Stimulated activated CD4-positive, alpha-beta T cell treated with anti-CD3 and anti-CD28 coated beads, Interleukin-1b, Interleukin-23, amount 100 ng/mL, for 48 hours (primary cell): ENCODE measurements at places on chromosomes 3 and 15.

DNA sequence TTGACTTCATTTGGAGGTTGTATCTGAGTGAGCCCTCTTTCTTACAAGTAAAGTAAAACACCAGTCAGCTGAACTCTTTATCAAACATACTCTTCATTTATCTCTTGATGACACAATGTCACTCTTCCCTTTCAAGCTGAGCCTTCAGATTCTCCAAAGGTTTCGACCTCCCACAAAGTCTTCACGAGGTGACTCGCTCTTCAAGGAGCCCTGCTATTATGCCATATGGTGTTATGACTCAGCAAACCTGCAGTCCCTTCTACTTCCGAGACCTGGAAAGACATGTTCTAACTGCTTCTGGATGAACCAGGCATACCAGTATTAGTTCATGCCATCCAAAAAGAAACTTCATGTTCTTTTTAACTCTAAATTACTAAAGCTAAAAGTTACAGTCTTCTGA, 23.1 kb downstream of the AADAC start:
- no peak for DNase-seq

DNA sequence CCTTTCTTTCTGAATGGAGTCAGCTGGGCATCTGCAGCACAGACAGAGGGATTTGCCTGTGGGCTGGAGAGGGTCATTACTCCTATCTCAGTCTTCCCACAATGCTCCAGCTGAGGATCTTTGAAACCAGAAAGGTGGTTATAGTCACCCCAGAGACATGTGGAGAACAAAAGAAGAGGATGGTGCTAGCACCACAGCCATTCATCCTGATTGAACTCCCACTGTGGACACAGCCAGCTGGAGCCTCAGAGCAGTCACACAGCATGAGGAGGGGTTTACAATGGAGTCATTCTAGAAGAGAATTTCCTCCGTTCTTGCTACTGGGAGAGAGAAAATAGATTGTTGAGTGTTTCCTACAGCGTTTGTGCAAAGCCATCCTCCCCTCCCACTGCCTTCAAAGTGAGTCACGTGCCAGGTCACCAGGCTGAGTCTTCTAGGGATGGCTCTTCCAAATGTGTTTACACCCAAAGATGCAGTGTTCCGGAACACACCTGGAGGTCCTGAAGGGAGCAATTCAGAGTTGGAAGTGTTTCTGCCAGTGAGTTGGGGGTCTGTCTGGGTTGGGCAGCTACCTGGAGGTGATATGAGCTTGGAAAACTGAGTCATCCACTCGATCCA, 18.9 kb upstream of the GREM1 start:
- no peak for DNase-seq

DNA sequence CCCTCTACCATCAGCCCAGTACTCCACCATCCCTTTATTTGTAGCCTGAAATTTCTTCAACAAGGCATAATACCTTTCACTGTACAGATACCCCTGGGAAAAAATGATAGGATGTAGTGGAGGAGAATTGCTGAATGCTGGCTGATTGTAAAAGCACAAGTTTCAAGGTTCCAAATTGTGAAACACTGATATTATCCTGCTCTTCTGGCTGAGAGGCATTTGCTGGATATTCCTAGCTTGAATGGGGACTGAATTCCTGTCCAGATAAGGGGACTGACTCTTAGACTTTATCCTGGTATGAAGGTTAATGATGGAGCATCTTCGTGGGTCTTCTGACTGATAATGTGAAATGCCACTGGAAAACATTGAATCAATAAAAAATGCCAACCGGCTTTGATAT, 9.0 kb upstream of the C3orf85 start:
- DNase-seq: no peak

DNA sequence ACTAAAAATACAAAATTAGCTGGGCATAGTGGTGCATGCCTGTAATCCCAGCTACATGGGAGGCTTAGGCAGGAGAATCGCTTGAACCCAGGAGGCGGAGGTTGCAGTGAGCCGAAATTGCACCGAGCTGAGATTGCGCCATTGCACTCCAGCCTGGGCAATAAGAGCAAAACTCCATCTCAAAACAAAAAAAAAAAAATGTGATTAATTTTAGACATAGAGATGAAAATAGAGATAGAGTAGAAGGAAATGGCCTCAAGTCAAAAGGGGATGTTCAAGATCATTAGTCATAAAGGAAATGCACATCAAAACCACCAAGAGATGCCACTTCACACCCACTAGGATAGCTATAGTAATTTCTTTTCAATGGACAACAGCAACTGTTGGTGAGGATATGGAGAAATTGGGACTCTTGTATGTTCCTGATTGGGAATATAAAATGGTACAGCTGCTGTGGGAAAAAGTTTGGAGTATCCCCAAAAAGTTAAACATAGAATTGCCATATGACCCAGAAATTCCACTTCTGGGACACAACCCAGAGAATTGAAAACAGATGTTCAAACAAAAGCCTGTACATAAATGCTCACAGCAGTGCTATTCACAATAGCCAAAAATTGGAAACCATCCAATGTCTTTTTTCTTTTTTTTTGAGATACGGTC, 55.4 kb downstream of the ABHD2 start:
- no peak for DNase-seq

DNA sequence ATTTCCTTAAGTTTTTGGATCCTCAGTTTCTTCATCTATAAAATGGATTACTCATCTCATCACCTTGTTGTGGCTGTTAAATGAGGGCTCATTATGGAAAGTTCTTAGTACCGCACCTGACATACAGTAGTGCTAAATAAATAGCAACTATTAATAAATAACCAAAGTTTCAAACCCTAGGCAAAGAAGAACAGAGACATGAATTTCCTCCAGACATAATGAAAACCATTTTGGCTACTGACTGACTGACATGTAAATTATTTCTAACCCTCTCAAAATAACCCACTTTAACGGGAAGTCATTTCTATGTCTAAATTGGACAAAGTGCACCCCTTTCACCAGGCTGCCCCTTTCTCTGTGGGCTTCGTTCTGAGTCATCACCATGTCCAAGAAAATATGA, 17.4 kb upstream of the KLHL6 start:
- DNase-seq: no peak

DNA sequence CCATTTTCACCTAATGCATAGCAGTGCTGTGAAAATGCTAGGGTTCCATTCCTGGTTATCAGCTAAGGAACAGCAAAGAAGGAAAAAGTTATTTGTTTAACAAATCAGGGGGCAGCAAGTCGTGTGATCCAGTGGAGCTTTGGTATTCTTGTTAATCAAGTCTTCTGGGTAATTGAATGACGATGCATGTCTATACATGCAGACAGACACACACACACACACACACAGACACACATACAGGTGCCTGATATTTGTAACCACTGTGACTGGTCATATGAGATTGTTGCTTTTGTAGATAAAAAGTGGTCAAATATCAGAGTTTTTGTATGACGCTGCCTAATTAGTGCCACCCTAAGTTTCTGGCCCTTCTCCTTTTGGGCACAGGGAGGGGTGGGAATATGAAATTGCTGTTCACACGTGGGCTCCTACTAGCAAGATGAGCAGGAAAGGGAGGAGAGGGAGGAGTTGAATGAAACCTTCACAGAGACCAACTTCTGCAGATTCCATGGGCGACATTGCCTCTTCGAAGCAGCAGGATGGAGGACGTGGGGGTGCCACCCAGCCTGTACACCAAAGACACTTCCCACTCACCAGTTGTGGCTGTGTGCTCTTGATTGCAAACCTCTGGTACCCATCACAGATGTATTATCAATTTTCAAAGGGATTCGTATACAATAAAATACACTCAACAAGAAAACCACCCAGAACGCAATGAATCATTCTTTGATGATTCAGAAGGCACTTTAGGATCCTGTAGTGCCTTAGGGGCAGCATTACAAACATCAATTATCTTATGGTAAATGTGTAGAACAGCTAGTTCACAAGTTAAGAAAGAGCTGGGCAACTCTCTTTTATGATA, 281.9 kb upstream of the ICE2 start:
- DNase-seq: peak; percentile 18
